ENCODE measurements at places on chromosomes 3 and 15.

DNA sequence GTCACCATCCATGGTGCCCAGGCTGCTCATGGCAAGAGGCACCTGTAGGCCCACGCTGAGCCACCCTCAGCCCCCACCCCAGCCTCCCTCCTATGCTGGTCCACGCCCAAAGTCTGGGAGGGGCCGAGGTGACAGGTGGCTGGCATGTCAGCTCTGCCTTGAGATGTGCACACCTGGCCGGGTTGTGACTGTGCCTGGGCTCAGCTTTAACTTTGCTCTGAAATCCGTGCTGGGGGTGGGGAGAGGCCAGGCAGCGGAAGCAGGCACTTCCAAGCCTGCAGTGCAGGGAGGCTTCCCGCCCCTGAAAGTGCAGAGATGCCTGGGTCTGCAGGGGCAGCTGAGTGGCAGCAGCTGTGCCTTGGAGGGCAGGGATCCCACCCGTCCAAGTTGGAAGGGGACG lies 1124.8 kb downstream of the SI start:
- DNase-seq, result no peak

DNA sequence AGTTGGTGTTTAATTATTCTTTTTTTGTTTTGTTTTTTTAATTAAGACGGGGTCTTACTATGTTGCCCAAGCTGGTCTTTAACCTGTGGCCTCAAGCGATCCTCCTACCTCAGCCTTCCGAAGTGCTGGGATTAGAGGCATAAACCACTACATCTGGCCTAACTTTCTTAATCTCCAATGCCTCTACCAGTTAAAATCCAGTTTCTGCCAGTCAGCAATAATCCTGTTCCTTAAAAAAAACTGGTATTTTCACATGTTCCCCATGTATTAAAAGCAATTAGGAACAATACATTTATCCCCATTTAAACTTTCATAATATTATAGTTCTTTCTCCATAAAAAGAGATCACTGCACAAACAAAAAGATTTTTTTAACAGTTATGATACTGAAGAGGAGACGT lies 21.2 kb downstream of the DCAF1 start:
- DNase-seq, result no peak

GRCh38 chr3:154095832-154096421 lies 25.3 kb upstream of the ARHGEF26 start:
- DNase-seq, result no peak

DNA sequence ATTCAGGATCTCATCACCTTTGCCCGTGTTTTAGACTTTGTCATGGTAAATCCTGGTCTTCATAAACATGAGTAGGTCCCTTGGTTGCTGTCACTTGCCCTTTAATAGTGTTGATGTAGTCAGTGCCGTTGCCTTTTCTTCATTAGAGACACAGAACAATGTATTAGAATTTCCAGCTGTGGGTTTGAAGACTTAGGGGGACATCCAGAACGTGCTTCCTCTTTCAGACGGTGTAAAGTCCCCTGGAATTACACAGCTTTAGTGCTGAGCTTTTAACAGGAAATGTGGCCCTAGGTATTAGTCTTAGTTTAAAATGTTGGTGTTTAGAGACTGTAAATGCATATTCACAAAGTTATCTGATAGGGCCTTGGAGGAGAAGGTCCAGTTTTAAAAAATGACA lies 8.8 kb upstream of the LRCH3 start:
- no peak for DNase-seq

DNA sequence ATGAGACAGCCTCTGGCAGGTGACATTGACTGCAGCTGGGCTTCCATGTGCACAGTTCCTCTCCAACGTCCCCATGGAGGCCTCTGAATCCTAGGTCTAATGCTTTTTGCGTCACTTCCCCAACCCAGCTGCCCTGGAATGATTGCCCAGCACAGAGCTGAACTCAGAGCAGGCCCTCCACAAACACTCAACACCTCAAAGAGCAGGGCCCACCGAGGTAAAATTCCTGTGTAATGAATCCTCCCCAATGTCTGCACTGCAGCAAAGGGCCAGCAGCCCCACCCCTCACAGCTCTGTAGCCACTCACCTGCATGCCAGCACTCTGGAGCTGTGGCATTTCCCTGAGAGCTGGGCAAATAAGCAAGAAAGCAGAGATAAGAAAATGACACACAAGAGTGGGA lies 42.6 kb upstream of the DUSP7 start:
- DNase-seq, result no peak

GRCh38 chr15:57327985-57328471 lies 48.3 kb upstream of the CGNL1 start:
- DNase-seq, result no peak

- DNase-seq, result no peak
These were observed 118.8 kb upstream of the ADPGK start for GRCh38 chr15:72902245-72902918.

DNA sequence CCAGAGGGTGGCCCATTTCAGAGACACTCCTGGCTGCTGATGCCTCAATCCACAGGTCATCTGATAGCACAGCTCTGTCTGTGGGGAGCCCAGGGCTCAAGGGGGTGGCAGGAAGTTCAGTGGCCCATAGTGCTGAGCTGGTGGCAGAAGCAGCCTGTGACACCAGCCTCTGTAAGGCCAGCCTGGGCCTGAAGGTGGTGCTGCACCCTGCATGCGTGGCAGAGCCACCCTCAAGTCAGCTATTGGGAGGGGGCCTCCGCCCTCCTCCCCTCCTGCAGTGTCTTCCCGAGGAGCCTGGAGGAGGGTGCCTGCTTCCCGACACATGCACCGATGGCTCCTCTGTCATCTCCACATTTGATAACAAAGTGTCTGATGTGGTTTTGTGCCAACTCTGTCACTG lies 3.0 kb downstream of the PLA1A start:
- DNase-seq, result no peak

DNA sequence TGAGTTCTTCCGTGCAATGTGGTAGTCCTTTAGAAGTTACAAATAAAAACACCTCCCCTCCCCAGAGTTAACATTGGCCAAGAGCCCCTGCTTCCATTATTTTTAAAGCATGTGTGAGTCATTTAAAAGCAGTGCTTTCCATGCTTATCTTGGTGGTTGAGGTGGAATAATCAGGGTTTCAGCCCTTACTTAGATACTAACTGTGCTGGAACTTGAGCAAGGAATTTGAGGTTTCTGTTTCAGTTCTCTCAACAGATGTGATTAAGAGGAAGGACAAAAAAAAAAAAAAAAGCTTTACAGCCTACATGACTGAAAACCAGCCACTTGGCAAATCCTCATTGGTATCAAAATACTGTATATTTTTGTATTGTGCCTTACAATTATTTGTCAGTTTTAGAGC lies 64.5 kb downstream of the CGNL1 start:
- no peak for DNase-seq

GRCh38 chr15:100902436-100903167 lies 16.6 kb upstream of the LRRK1 start:
- no peak for DNase-seq

- no peak for DNase-seq
These were observed 680 bp downstream of the GOLIM4 start for GRCh38 chr3:168094877-168095610.

DNA sequence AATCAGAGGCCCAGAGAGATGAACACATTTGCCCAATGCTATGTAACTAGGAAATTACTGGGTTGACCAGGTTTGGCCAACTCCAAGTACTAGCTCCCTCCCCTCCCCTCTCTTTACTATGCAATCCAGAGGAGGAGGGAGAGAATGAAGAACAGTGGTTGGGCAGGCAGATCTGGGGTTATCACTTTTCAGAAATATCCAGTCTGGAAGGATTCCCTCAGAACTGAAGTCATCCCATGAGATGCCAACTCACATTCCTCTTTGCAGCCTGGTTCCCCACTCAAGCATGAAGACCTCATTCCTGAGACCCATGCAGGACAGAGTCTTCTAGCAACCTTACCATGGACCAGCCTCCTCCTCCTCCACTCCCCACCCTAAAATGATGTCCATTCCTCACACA lies 201.1 kb downstream of the TLE3 start:
- DNase-seq, result no peak

GRCh38 chr3:48361928-48362327 lies 10.1 kb upstream of the FBXW12 start:
- DNase-seq, result no peak

GRCh38 chr3:188253800-188254452 lies 100.0 kb downstream of the LPP start:
- DNase-seq, result no peak

DNA sequence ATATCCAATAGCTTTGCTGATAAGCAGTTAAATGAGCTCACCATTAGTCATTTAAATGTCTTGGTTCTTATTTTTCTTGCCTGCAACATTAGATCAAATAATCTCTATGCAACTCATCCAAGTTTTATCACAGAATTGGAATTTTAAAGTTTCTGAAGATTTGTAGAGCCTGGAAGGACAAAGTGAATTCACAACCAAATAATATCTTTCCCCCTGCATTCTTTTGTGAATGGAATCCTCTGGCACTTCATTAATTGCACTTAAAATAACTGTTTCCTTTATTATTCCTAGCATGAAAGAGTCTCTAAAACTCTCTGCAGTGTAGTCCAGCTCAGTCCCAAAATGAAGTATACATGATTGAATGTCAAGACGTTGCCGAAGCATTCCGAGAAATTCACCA lies 345.6 kb upstream of the TGFBR2 start:
- DNase-seq, result no peak

GRCh38 chr15:68640791-68641331 lies 62.1 kb downstream of the CORO2B start:
- DNase-seq, result no peak

- no peak for DNase-seq
These were observed 440.7 kb upstream of the THBS1 start for GRCh38 chr15:39140060-39140604.

- DNase-seq, result no peak
These were observed 17.5 kb downstream of the GRAMD2A start for GRCh38 chr15:72179950-72180581.

GRCh38 chr3:177037241-177037640 lies 160.0 kb downstream of the TBL1XR1 start:
- no peak for DNase-seq

DNA sequence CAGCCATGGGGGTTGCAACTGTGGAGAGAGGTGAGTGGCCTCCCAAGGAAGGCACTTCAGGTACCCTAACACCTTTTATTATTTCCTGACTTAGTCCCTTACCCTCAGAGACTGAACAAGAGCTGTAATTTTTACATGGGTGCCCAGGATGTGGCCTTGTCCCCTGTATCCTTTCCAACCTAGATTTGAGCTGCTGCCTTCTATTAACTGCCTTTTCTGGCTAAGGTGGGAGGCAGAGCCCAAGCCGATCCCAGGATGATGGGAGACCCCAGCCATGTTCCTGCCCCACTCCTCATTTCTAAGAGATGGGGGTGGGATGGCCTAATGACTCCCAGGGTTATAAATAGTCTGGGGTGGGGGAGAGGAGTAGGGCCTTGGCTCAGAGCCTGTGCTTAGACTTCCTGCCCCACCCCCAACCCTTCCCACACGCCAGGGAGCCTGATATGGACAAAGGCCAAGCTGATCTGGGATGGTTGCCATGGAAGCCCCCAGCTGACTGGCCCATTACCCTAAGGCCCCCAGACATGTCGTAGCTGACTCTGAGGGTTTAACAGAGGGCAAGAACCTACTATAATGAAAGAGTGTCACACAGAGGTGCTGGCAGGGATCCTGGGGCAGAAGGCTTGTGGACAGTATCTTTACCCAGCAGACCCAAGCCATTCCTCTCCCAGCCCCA lies 1.9 kb downstream of the KLHDC8B start:
- no peak for DNase-seq

GRCh38 chr3:150407808-150408220 lies 284 bp upstream of the TSC22D2 start:
- no peak for DNase-seq

- no peak for DNase-seq
These were observed 27.3 kb downstream of the SERP1 start for GRCh38 chr3:150519026-150519425.

DNA sequence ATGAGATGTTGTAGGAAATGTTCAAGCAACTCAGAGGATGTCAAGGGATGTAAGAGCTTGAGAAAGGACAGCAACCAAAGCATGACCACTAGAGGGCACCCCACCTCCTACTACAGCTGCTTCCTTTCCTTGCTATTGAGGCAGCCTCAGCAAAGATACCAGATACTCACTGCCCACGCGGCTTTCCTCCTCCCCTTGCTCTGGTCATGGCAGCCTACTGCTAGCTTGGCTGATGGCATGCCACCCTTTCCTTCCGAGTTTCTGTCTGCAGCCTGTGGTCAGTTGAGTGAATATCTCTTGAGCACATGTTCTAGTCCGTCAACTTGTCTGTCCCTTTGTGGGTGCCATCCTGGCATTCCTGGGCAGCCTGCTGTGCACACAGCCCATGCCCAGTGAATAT lies 4.4 kb upstream of the CXCR6 start:
- DNase-seq, result peak; percentile 77

DNA sequence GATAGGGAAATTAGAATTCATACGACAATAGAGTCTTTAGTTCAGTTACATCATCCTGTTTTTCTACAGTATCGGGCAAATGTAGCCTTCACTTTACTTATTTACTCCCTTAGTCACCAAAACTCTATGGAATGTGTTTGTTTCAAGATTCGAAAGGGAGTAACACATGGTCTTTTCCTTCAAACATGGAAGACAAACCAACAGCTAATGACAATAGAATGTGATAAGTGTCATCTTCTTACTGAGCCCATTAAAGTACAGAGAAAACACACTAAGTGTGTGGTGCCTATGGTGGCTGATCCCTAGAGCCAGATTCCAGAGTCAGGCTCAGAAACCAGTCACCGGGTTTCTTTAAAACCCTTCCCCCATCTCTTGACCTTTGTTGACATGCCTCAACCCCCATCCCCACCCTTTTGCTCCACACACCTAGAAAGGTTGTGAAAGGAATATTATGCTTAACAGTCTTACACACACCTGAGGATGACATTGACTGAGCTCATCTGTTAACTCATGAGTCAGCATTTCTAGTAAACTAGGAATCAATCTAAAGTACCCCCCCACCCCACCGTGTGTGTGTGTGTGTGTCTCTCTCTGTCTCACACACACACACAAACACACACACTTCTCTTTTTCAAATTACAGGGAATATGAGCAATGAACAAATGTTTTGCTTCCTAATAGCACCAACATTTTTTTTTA lies 549.6 kb upstream of the CCDC54 start:
- no peak for DNase-seq

DNA sequence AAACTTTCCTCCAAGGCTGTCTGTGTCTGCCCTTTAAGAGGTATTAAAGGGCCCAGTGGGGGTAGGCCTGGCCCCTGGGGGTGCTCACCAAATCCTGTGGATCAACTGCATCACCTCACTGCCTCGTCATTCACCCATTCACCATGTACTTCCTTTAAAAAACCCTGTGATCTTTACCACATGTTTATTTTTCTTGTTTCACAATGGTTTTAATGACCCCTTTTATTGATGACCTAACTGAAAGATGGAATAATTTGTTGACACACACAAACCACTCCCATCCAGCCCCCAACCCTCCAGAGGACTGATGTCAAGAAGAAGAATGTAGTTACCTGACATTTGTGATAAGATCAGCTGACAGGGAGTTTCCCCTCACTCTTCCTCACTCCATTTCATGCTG lies 40.8 kb downstream of the KCNAB1 start:
- DNase-seq, result no peak
